Caudate nucleus (tissue), 63 donors: ENCODE measurements at places on chromosomes 3 and 15.

GRCh38 chr15:73568564-73569280 is 64.5 kb downstream of the NPTN start:
- DNase-seq, result no peak

- DNase-seq, result no peak
Observed at GRCh38 chr15:57747206-57747896, 40.8 kb downstream of the POLR2M start.

- DNase-seq, result no peak
Observed at GRCh38 chr15:42576776-42577175, 1.4 kb downstream of the STARD9 start.

- DNase-seq, result no peak
Observed at GRCh38 chr15:85886309-85886811, 91.6 kb upstream of the KLHL25 start.

DNA sequence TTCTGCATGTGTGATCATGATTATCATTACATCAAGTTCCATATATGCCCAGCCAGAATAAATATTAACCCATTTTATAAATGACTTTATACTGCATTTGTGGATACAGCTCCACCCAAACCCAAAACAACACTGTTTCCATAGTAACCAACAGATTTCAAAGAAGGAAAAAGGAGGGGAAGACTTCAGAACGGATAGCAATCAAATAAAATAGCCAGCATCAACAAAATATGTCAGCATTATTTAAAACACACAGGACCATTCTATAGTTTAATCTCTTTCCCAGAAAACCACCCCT is 114.4 kb downstream of the FOXP1 start:
- no peak for DNase-seq

- DNase-seq, result no peak
Observed at GRCh38 chr3:196144383-196145105, 62.7 kb upstream of the TFRC start.
